ENCODE measurements at places on chromosomes 1 and 21.

GRCh38 chr21:31164713-31165694 lies 126.7 kb upstream of the KRTAP19-8 start:
- no peak for DNase-seq

- DNase-seq, result no peak
These were observed 16.1 kb downstream of the HSF2BP start for GRCh38 chr21:43643193-43643592.

GRCh38 chr1:96820671-96821070 lies 99.1 kb downstream of the PTBP2 start:
- DNase-seq, result no peak

- DNase-seq, result no peak
These were observed 40.9 kb upstream of the DAB1 start for GRCh38 chr1:57464756-57465155.

Data from HFFc6 (cell line).